ENCODE measurements at places on chromosomes 3 and 15.

DNA sequence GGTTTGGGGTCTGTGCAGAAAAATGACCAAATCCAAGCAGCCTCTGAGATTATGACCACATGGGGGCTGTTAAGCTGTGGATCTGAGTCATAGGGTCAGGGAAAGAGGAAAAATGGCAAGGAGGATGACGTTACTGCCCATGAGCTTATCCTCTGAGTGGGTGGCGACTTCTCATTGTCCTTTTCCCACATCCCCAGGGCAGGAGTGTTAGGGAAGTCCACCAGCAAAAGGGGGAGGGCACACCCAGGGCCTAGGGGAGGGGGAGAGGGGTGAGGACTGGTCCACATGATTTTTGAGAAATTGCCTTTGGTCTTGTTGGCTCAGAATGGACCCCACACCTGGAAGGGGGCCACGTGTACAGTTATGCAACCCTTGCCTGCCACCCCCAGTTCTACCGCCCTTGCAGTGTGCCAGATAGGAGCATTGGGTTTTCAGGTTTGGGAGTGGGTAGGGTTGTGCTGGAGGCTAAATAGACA, 2.6 kb downstream of the CD276 start:
- DNase-seq = peak; percentile 98

- no peak for DNase-seq
These were observed 220.0 kb downstream of the ABHD5 start for GRCh38 chr3:43910750-43911149.

- peak; percentile 28 for DNase-seq
These were observed 1134.1 kb downstream of the EPHA3 start for GRCh38 chr3:90241481-90241880.

DNA sequence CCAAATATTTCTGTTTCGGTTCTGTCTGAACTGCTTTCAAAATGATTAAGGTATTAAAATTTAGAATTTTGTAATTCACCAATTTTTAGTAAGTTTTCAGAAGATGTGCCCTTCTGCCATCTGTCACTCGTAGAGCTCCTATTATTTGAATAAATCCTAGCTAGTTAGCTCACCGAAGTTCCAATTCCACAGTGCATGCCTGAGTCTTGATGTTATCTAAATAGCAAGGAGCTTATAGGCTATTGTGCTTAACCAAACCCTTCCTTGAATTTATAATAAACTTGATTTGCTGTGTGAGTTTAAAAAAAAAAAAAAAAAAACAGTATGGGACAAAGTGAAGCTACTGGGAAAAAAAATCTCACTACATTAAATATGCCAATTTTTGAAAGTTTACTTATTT, 18.7 kb downstream of the ATP13A3 start:
- DNase-seq = no peak

DNA sequence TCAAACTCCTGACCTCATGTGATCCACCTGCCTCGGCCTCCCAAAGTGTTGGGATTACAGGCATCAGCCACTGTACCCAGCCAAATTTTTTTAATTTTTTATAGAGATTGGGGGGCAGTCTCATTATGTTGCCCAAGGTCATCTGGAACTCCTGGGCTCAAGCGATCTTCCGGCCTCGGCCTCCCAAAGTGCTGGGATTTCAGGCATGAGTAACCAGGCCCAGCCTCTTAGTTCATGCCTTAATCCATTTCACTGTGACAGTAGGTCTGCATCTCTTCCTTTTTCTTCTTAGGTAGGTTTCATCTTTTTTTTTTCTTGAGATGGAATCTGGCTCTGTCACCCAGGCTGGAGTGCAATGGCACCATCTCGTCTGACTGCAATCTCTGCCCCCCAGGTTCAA, 37.3 kb upstream of the PPP4R2 start:
- no peak for DNase-seq
